ENCODE measurements at places on chromosomes 2 and 18.

GRCh38 chr2:142734231-142734630 is 143.2 kb upstream of the KYNU start:
- DNase-seq, result no peak

DNA sequence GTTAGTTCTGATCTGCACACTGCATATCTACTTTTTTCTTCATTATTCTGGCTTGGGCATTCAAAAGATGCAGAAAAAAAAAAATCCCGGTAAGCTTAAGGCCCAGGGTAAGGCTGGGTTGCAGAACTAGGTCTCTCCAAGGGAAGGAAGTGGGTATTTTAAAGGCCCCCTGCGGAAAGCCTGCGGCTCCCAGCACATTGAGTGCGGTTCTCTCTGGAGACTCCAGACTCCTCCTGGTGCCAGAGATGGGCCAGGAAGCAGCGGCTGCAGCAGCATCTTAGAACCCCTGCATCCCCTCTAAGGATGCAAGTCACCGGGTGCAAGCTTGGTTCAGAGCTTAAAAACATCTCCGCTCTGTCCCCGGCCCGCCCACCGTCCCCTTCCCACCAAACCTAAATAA is 49.5 kb downstream of the TGIF1 start:
- no peak for DNase-seq

GRCh38 chr18:52288403-52289004 is 51.5 kb upstream of the DCC start:
- no peak for DNase-seq

DNA sequence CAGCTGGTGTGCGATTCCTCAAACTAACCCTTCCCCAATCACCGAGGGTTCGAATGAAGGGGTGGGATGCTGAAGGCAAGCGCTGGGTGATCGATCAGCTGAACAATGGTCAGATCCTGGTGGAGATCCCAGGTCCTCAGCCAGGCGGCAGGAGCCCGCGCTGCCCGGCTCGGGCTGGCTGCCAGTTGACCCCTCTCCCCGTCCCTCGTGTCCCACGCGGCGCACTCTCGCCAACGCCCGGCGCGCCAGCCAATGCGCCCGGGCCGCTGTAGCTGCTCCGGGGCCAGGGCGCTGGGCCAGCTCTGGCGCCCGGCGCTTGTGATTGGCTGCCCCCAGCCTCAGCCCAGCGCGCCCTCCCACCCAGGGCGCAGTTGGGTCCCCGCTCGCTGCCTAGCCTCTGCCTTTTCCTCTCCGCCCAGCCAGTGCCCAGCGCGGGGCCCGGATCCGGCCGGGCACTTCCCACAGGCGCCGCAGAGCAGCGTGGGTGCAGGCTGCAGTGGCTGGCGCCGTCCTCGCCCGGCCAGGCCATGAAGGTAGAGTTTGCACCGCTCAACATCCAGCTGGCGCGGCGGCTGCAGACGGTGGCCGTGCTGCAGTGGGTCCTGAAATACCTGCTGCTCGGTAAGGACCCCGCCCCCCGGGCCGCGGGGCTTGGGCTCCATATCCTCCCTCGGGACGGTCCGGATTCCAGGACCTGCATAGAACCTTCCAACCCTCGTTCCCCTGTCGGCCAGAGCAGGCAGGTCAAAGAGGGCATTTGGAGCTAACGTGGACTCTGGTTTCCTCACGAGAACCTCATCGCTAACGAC is at the start of gene MOGAT1:
MOGAT1 (plus strand) TSS at position 400 of the 809 bp plus-strand sequence; CDS start at position 528, 128 bp downstream.
- peak; percentile 50 for DNase-seq

DNA sequence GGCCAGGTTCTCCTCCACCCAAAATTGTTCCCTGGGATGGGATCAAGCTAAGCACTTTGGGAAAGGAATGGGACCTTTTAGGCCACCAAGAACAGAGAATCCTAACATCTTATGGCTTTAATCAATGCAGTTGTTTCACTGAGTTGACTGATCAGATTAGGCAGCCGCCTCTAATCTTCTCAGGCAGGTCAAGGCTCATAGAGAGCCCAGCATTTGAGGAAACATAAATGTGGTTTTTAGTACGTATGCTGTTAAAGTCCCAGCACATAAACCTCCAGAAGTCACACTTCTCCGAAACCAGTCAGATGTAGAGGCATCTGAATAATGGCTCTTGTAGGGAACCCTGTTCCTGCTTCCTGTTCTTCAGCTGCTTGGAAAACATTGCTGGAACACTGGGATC is 99.5 kb upstream of the RMDN2 start:
- DNase-seq, result no peak

DNA sequence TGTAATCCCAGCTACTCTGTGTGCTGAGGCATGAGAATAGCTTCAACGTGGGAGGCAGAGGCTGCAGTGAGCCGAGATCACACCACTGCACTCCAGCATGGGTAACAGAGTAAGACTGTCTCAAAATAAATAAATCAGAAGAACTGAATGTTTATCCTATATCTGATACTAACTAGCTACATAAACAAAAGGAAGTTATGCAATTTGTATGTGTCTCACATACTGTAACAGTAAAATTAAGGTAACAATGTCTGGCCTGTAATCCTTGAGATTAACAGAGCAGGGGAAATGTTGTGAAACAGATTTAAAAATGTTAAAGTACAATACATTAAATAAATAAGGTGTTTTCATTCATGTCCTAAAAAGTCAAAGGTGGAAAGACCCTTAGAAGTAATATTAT is 150.8 kb downstream of the MEMO1 start:
- DNase-seq, result no peak

GRCh38 chr2:10057231-10058107 is 14.1 kb downstream of the KLF11 start:
- peak; percentile 78 for DNase-seq

DNA sequence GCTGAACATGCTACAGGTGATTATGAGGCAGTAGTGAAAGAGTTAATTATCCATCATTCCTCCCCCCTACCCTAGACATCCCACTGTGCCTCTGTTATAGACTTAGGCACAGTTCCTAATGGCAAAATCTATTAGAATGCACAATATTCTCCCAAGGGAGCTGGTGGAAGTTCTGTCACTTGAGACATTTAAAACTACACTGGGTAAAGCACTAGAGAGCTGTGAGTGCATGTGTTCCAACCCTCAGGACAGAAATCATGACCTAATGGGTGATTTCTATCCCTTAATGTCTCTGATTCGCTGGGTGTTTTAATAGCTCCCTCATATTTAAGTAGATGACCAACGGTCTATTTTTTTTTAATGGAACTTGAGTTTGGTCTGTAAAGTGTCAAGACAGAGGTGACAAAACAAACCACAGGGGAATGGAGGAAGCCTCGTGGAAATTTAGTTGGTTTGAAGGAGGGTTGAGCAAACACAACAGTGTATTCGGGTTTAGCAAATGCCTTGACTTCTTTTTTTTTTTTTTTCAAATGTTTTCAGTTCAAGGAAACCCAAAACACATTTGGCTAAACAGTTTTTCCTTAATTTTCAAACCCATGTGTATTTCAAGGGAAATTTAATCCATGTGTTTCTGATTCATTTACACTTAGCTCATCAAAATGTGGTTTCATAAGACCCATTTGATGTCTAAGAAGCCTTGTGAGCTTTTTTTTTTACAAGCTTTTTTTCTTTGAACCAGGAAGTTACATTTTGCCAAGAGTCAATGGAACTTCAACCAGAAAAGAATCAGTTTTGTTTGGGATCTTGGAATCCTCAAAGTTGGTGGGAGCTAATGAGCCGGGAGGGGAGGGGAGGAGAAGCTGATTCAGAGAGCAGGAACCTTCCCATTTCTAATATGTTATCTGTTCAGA is 665.1 kb upstream of the ZEB2 start:
- DNase-seq, result no peak

GRCh38 chr18:34493099-34493544 is 217.0 kb upstream of the DTNA start:
- peak; percentile 82 for DNase-seq

- DNase-seq, result no peak
Observed at GRCh38 chr2:43230351-43230885, 4.0 kb upstream of the ZFP36L2 start.

- no peak for DNase-seq
Observed at GRCh38 chr2:159164457-159164911, 122.0 kb downstream of the WDSUB1 start.

DNA sequence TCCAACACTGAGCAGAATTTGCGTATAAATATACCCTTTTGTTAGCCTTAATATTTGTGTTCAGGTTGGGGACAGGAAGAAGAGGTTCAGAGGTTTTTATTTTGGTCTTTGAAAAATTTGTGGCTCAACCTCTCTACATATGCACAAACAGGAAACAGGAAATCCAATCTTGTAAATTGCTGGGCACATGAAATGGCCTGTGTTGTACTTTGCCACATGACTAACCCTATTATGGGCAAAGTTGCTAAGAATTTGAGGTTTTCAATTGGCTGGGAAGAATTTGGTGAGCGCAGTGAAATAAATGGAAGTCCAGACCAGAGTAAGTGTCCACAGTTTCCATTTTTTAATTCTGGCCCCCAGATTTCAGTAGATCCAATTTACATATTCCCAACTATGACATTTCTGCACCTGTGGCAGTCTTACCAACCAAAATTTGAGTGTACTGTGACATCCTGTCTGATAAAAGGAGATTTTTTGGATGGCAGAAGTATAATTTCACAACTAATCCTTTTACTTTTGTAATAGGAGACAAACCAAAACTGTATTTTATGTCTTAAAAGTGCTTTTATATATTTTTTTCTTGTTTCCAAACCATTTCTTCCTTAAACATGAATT is 63.6 kb downstream of the COX7A2L start:
- no peak for DNase-seq

GRCh38 chr2:234459401-234460009 is 37.4 kb downstream of the ARL4C start:
- DNase-seq, result no peak

GRCh38 chr18:73933685-73934084 is 213.9 kb downstream of the FBXO15 start:
- no peak for DNase-seq

- no peak for DNase-seq
Observed at GRCh38 chr2:241422350-241422749, 66.3 kb downstream of the FARP2 start.

GRCh38 chr2:189506514-189506976 is 65.3 kb downstream of the WDR75 start:
- DNase-seq, result no peak

- no peak for DNase-seq
Observed at GRCh38 chr18:31657823-31658669, 26.3 kb downstream of the B4GALT6 start.

DNA sequence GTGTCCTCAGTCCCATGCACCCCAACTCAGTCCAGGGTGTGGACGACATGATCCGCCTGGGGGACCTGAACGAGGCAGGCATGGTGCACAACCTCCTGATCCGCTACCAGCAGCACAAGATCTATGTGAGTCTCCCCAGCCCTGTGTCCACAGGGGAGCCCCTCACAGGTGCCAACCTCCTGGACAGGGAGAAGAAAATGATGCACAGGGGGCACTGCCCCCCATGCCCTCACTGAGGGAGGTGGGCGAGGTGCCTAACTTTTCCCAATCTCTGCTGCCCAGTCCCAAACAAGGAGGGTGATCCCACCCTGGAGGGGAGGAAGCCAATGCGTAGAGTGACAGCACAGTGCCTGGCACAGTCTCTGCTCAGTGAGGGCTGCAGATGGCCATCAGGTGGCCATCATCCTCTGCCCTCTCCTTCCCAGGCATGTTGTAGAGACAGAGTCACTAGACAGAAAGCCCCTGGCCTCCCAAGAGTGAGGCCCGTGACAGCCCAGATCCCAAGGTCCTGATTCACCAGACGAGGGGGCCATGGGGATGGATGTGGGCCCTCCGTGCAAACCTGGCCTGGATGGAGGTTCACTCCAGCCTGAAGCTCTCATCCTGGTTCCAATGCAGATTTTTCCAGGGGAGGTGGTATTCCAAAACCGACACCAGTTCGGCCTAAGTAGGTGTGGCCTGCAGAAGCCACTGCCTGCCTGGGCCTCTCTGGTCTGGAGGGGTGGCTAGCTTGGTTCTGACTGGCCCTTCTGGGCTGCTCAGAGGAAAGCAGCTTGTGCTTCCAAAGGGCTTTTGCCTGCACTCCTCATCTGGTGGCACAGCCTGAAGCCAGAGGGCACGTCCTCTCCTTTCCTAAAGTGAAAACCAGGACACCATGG is 30.0 kb downstream of the MYO7B start:
- DNase-seq, result no peak

DNA sequence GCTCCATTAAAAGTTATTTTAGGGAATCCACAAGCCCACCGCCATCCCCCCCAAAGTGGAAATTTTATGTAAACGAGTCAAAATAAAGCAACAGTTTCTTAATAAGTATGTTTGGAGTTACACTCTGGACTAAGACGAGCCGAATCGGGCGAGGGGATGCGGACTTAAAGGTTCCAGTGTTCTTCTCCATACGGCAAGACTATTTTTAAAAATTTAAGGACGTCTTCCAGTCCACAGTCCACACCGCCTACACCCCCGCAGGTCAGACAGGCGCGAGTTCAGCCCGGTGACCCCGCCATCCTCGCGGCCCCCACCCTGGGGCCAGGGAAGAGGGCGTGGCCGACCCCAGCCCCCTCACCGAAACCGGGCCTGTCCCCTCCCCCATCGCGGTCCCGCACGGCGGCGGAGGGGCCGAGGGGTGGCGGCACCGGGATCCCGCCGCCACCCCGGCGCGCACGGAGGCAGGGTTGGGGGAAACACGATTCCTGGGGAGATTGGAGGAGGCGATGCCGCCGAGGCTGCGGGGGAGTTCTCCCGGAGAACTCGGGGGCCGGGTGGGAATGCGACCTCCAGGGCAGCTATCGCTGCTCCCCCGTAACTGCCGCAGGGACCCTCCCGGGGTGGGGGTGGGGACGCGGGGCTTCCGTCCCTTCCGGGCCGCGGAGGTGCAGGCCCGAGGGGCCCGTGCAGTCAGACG is 24.5 kb upstream of the SMAD7 start:
- DNase-seq, result no peak

DNA sequence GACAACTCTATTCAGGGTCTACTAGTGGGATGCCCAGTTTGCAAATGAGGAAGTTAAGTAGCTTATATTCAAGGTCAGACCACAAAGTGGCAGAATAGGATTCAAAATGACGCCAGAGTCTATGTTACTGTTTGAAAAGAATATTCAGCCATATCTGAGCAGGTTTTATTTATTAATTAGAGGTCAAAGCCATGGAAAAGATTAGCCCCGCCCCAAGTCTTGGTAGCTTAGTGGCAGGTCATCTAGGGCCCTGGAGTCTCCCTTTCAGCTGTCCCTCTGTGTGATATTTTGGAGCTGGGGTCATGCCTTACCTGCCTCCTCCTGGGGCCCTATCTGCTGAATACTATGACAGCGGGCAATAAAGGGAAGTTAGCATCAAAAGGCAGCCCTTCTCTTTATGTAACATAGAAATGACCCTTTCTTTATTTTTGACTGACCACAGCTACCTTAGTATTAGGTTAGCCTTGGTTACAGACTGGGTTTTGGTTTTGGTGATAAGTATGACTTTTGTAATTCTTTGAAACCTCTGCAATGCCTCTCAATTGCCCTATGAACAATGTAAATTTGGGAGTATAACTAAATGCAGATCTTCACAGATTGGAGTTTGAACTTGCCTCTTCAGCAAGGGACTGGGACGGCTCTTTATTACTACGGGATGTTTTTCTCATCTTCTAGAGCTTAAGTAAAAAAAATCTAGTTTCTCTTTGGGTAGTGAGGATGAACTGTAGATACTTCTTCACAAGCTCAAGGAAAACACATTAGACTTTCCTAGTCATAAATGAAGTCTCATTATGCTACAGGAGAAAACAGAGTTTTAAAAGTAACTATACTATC is 153.0 kb upstream of the ITGA4 start:
- DNase-seq, result no peak

GRCh38 chr18:50656396-50656795 is 96.5 kb downstream of the MAPK4 start:
- no peak for DNase-seq

- DNase-seq, result no peak
Observed at GRCh38 chr2:88074854-88075292, 7.2 kb downstream of the SMYD1 start.

GRCh38 chr18:9851511-9851910 is 34.3 kb upstream of the TXNDC2 start:
- DNase-seq, result no peak

Measured in left ventricle myocardium inferior (tissue), 1 donor.